ENCODE measurements at places on chromosomes 1 and 21.

DNA sequence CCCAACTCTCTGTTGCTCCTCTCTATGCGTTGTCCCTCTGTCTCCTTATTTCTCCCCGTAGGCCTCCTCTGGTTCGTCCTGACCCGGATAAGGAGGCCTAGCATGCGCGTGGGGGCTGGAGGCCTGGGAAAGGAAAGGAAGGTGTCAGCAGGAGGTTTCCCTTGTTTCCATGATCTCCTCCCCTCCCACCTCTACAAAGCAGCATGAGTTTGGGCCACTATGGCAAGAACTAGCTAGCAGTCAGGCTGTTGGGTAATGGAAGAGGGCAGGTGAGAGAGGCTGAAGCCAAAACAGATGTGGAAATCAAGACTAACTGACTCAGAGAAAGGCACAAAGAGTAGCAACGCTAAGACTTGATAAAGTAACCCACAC is 687 bp upstream of the SEMA6C start:
- no peak for DNase-seq

DNA sequence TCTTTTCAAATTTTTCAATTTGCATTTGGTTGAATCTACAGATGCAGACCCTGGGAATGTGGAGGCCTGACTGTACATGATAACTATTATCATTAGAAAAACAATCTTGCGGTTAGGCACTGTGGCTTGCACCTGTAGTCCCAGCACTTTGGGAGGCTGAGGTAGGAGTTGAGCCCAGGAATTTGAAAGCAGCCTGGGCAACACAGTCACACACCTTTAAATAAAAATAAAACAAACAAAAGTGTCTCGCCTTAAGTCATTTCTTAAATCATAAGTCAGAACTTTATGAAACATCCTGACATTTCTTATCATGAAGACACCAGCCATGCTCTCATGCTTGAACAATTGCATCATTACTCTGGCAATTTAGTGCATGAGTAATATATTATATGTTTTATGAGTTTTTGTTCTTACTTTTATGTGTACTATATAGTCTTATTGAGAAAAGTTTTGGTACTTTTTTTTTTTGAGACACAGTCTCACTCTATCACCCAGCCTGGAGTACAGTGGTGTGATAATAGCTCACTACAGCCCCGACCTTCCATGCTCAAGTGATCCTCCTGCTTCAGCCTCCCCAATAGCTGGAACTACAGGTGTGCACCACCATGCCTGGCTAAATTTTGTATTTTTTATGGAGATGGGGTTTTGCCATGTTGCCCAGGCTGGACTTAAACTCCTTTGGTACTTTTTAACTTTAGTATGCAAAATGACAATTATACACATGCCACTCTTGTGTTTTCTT is 7.8 kb downstream of the TBX19 start:
- DNase-seq = no peak

GRCh38 chr21:32764186-32764585 is 7.4 kb downstream of the PAXBP1 start:
- DNase-seq = no peak

DNA sequence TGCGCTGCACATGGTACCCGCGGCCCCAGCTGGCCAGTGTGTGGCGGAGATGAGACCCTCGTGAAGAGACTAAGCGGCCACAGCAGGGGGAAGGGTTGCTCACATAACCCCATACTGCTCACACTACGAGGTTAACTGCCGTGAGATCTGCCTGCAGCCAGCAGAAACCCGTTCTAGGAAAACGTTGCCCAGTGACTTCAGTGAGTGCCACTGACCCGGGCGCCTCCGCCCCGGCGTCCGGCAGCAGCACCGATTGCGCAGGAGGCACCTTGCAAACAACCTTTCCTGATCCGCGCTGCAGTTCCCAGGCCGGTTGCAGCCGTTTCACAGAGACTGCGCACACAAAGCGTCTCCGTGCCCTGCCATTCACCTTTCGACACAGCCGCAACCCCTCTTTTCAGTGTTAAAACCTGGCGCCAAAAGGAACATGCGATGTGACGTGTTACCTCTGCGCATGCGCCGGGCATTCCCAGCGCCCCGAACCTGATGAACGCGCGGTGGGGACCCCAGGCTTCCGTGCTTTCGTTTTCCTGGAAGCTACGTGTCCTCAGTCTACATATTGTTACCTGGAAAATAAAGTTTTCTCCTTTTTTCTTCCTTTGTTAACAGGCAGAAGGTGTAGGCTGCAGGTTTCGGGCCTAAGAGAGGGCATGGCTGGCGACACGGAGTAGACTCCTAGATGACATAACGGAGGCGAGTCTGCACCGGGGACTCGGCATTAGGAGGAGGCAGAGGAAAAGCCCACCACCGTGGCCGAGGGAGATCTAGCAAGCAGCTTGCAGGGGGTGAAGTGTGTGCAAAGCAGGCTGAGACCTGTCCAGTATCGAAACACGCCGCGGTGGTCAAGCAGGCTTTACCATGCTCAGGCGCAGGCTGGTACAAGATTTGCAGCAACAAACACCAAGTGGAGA is 8.9 kb downstream of the VPS26C start:
- peak; percentile 81 for DNase-seq

- DNase-seq = peak; percentile 90
These were observed 2.2 kb downstream of the JUN start for GRCh38 chr1:58781541-58782177.

GRCh38 chr1:17248781-17249180 is at the start of gene PADI3:
TSS of gene PADI3 (plus strand) at chr1:17249098. CDS start at chr1:17249138, 40 bp downstream.
- no peak for DNase-seq

DNA sequence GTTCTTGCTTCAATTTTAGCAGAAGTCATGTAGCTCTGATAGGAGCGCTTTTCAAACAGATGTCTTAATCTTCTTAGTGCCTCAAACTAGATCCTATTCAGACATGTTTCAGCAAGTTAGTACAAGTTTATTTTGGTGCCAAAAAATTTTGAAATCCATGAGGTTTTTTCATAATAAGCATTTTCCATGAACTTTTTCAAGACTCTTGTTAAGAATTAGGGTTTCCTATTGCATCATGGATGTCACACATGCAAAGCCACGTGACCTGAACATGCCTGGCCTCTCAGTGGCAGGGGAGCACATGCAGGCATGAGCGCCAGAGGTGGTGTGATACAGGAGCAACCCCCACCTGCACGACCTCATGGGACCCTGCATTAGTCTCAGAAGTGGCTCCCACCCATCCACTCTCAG is 67.6 kb downstream of the POFUT2 start:
- DNase-seq = no peak

- peak; percentile 31 for DNase-seq
These were observed 45.2 kb downstream of the CHD5 start for GRCh38 chr1:6134741-6135510.

GRCh38 chr1:172390683-172391551 is 29.6 kb upstream of the C1orf105 start:
- peak; percentile 67 for DNase-seq

DNA sequence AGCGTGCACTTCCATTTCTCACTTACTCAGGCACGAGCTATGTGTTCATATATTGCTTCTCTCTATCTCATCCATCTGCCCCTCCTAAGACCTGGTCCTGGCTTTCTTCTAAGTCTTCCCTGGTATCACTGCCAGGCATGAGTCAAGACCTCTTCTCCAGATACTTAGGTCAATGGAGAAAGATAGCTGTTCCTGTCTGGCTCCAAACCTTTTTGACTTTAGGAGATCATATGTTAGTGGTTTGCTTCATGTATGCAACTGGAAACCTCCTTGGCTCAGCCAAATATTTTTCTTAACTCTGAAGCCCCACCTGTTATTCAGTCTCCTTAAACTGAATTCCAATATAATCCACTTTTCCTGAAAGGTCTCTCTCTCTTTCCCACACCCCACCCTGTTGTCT is 211.6 kb upstream of the PTBP2 start:
- DNase-seq = no peak

- DNase-seq = no peak
These were observed 36.8 kb downstream of the CDC7 start for GRCh38 chr1:91537281-91537986.

GRCh38 chr1:164969253-164969652 is 387.3 kb downstream of the LMX1A start:
- no peak for DNase-seq

- DNase-seq = no peak
These were observed 18.4 kb downstream of the PIGK start for GRCh38 chr1:77200806-77201205.

DNA sequence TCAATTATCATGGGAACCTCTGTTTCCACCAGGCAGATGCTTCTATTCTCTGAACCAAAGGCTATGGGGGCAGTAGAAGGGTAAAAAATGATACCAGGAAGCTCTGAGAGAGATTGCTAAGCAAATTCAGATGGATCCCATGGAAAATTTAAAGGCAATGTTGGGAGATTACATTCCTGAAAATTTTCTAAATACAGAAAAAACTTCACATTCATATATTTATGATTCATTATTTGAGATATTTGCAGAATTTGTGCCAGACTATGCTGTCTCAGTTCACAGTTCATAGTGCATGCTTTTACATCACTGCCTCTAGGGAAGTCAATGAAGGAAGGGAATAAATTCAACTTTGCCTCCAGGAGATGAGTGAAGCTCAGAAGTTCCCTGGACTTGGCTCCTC is 57.5 kb downstream of the KCNT2 start:
- no peak for DNase-seq

DNA sequence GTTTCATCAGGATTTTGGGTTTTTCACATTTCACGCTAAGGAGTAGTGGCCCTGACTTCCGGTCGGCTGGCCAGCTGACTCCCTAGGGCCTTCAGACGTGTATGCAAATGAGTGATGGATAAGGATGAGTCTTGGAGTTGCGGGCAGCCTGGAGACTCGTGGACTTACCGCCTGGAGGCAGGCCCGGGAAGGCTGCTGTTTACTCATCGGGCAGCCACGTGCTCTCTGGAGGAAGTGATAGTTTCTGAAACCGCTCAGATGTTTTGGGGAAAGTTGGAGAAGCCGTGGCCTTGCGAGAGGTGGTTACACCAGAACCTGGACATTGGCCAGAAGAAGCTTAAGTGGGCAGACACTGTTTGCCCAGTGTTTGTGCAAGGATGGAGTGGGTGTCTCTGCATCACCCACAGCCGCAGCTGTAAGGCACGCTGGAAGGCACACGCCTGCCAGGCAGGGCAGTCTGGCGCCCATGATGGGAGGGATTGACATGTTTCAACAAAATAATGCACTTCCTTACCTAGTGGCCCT is 23.1 kb upstream of the TNFRSF1B start:
- no peak for DNase-seq

- no peak for DNase-seq
These were observed 180.7 kb downstream of the MRPL39 start for GRCh38 chr21:25426580-25426979.

- no peak for DNase-seq
These were observed 1458.0 kb downstream of the NCAM2 start for GRCh38 chr21:22456241-22456640.

DNA sequence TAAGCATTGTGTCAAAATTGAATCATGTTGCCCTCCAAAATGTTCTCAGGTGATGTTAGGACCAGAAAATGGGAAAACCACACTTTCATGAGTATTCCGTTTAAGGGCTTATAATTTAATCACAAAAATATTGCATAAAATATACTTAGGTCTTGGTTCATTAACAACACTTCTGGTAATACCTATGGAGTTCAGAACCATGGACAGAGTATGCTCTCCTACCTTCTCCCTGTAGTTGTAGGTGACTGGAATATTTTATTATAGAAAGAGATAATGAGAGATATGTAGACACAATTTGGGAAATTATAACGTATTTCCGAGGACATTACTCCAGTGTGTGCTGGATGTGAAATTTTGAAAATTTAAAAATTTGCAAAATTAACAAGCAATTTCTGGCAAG is 232.5 kb downstream of the NCAM2 start:
- DNase-seq = no peak

- no peak for DNase-seq
These were observed 7.9 kb upstream of the KAZN start for GRCh38 chr1:14590411-14591180.

- DNase-seq = no peak
These were observed 18.2 kb upstream of the RNF223 start for GRCh38 chr1:1092149-1092855.

DNA sequence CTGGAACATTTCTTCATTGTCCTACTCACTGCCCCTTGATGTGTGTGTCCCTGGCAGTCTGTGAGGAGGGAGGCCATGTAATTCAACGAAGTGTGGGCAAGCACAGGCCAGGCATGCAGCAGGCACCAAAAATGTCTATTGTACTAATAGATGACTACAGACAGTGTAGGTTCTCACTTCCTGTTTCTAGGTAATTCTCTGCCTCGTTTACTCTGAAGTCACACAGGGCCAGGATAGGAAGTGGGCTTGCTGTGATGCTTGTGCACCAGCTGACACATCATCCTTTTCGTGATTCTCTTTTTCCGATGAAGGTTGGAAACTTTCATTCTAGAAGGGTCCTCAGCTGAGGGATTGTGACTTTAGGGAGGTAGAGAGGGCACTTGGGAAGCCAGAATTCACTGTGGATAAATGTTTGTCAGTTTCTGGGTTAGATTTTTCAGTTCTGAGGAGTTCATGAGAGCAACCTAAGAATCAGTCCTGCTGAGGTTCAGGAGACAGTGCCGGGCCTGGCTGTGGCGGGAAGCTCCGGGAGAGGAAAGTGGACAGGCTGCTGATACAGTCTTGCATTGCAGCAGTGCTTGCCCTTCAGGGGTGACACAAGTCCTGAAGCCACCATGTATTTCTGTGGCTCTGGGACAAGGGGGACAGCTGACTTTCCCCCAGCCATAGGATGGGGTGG is 4.3 kb upstream of the CSF1 start:
- no peak for DNase-seq

DNA sequence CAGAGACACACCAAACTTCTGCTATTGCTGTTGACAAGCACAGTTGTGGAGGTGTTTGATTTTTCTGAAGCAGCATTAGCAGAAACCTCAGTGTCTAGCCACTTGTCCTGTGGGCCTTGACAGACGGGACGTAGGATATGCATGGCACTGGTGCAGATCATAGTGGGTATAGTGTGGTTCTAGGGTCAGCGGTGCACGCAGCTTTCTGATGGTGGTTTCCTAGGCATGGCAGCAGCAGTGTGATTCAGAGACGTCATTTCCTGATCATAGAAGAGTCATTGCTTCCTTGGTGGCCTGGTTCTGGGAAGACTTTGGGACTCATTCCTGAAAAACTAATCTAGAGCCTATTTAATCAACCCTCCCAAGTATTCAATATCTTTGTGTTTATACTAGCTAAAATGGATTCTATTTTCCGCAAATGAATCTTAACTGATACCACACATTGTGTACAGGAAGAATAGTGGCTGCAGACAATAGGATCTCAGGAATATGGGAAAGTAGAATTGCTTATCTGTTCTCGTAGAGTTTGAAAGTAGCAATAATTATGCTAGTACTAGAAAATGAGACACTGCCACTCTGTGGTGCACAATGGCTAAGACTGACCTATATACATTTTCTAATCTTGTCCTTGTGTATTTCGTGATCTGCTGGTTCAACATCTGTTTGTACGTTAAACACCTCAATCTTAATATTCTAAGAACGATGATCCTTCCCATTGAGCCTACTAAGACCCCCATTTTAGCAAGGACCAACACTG is 2.8 kb upstream of the USP1 start:
- no peak for DNase-seq

DNA sequence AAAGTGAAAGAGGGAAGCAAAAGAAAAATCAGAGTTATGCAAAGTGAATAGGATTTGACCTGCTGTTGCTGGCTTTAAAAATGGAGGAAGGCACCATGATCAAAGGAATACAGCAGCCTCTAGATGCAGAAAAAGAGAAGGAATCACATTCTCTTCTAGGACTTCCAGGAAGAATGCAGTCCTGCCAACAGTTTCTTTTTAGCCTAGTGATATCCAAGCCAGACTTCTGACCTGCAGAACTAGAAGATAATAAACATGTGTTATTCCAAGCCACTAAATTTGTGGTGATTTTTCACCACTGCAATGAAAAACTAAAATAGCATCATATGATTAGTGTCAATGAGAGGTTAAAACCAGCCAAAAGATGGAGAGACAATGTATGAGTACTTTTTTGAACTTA is 101.9 kb upstream of the ADAMTS5 start:
- no peak for DNase-seq

Data from right forelimb (tissue), 1 donor.